ENCODE measurements at places on chromosomes 7 and 10. TPM values are rescaled to one million over a fixed set of nuclear protein-coding genes. Genes with fewer than 3 reads are reported as not detected.

GRCh38 chr10:105188737-105189462 lies 547.8 kb downstream of the SORCS3 start:
- DNase-seq: no peak

DNA sequence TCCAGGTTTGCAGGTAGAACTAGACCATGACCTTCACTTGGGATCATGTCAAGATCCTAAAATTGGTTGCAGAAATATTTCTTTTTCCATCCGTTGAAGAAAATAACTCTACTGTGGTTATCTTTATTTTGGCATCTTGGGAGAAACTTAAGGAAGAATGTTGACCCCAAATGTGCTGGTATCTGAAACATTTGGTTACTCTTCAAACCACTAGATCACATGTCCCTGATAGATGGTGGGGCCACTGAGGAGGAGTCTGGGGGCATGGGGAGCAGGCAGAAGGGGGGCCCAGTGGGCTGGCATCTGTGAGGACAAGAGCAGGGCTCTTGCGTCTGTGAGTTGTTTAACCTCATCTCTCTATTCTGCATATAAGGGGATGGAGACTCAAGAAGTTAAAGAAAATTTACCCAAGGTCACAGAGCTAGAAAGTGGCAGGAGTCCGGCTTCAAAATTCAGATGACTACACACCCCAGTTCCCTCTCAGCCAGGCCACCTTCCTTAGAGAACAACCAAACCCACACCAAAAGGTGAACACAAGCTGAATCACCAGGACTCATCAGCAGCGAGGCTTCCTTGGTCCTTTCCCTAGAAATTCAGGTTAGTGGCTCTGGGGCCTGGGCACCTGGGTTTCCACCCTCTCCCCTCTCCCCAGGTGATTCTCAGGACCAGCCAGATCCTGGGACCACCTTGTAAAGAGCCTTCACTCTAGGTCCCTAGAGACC lies 40.6 kb upstream of the SRGN start:
- DNase-seq: no peak

DNA sequence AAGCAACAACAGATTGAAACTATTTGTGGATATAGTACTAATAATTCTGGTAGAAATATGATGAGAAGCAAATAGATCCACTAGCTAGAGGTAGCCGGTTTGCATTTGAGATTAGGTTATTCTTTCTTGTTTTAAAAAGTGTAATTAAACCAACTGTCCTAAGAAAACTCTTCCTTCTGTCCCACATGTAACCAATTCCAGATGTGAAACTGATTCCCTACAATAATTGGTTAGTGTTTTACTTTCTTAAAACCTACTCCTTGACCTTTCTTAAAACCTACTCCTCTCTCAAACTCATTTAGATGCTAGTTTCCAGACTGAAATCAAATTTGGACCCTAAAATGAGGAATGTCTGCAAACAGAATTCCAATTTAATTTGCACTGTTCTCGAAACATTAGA lies 521.5 kb downstream of the SUGCT start:
- no peak for DNase-seq

Gene MOGAT3
- total RNA-seq: not detected

- DNase-seq: no peak
Measured at GRCh38 chr10:33212061-33212748, 122.3 kb downstream of the NRP1 start.

DNA sequence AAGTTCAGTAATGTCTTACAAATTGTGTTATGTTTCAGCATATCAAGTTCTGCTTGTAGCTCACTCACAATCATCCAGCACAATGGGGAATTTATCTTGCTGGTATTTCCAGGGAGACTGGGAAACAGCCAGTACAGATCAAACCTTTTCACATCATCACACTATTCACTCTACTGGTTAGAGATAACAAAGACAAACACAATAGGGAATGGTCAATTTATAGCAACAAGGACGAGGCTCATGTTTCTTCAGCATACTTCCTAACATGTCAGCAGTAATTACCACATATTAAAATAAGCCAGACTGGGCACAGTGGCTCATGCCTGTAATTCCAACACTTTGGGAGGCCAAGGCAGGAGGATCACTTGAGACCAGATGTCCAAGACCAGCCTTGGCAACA lies 38.3 kb downstream of the TOMM7 start:
- no peak for DNase-seq

Gene TMEM26
- total RNA-seq: not detected

DNA sequence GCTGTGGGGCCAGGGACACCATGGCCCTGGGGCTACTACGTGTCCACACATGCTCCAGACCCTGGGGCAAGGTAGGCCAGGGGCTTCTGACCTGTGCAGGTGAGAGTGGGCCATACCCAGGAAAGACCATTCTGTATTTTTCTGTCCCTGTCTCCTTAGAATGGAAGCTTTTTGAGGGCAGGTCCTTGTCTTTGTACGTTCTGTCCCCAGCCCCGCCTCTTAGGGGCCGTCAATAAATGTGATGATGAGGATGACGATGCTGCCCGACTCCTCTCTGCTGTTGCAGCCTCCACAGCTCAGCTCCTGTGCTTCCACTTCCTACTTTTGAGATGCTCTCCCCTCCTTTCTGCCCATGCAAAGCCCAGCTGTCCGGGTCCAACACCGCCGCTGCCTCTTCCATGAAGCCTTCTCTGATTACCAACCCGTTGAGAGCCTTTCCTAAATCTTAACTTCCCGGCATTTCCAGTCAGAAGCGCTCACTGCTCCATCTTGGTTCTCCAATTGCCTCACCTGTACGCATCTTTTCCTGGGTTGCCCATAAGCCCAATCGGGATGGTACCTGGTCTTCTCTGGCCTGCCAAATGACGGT lies 4.3 kb downstream of the VPS37D start:
- DNase-seq: no peak
